Aorta (tissue), 5 donors: ENCODE measurements at places on chromosomes 5 and 9. TPM values are rescaled to one million over a fixed set of nuclear protein-coding genes. Genes with fewer than 3 reads are reported as not detected.

The PRRX2 gene
- 68.8 TPM for total RNA-seq

DNA sequence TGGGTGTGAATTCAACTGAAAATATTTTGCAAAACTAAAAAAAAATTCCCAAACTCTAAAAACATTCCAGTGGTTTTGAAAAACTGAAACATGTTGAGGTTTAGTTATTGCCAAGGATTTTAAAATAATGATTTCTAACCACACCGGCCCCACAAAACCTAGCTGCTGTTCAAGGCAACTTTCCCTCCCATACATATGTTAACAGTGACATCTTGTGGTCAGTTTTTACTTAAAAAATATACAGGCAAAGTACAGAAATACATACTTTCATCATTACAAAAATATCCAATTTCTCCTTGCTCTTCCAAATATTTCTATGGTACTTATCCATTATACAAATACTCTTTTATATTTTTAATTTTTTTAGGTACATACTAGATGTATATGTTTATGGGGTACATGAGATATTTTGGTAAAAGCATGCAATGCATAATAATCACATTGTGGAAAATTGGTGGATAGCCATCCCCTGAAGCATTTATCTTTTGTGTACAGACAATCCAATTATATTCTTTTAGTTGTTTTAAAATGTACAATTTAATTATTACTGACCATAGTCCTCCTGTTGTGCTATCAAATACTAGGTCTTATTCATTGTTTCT, 34.4 kb upstream of the MRPS30 start:
- DNase-seq: no peak

The CD274 gene
- total RNA-seq: 5.7 TPM

GRCh38 chr9:81620002-81620390, 69.4 kb downstream of the TLE1 start:
- DNase-seq: no peak

The CCL21 gene
- 13.0 TPM for total RNA-seq

DNA sequence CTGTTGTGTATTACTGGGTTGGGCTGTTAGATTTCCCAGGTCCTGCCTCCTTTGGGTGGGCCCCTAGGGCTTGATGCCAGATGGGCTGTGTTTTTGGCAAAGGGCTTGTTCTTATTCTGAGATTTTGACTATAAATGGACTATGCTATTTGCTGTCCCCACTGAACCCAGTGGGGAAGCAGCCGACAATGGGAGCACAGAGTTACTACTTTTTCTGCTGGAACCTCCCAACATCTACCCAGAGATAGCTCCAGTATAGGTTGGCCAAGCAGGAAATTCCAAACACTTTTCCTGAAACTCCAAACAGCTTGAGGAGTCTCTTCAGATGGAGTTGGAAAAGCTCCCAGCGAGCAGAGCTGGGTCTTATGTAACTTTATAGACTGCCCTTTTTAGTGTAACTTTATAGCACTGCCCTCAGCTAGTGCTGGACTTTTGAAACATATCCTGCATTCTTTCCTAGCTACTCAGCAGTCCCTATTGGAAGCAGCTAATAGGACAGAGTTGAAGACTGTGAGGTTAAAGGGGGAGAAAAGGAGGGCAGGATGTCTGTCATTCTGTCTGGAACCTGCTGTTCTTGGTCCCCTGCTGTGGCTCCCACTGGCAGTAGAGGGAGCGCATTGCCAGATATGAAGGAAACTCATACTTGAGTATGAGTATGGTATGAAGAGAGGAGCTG, 21.0 kb downstream of the RUSC2 start:
- peak; percentile 93 for DNase-seq

GRCh38 chr9:114174876-114175771, 19.8 kb downstream of the COL27A1 start:
- peak; percentile 90 for DNase-seq

DNA sequence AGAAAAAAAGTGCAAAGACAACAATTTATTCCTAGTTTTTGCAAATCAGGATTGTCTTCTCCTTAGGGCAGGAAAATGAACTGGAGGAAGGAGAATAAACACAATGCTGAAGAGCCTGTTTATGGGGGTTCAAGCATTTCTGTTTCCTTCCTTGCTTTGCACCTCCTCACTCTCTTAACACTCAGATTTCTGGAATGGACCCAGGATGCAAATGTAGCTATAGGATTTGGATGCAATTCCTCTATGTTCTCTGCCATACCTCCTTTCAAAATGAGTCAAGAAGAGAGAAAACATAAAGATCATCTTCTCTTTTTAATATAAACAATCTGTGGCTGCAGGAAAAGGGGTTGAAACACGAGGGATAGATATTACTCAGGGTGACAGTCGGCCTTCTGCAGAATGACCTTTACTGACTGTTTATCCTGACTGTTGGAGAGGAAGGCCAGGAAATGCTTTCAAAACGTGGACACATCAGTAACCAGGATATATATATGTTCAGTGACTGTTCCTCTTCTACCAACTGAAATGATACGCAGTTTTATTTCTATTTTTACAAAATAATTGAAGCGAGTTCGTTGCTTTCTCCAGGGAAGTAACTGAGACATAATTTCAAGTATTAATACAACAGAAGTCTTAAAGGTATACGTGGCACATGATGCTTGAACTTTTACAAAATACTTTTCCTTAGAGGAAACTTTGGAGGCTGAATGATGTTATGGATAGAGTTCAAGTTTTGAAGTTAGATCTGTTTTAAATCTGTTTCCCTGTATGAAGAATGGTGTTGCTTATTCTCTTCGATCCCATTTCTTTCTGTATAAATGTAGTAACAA, 44.4 kb downstream of the ACTBL2 start:
- DNase-seq: no peak

DNA sequence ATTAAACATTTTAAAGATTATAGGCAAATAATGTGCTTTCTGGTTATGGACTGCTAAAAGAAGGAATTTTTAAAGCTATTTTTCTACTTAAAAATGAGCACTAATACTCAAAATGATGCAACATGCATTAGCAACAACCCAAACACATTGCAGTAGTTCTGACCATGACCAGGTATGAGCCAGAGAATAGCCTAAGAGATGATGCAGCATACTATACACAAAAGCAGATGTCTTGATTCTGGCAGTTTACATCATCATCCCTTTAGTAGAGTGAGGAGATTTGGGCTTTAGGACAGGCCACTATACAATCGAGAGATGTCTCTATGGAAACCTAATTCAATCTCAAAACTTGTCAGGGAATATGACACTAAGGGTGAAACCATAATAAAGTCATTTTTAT, 307.1 kb downstream of the PRR16 start:
- DNase-seq: no peak

DNA sequence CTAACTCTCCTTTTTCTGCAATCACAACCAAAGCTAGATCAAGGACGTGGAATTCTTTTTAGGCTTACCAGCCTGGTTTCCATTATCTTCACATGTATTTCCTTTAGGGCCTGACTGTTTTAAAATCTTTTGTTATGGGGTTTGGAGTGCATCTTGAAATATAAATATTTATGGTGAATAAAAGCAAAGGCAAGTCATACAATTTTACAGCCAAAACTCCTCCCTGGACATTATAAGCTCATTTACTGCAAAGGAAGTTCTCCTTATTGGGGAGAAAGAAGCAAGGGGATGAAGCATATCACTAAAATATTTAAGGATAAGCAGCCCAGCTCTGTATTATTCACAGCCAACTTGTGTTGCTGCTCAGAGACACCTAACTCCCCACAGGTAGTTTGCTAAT, 132.2 kb upstream of the TARS1 start:
- DNase-seq: no peak

The FBXO4 gene
- total RNA-seq: 10.2 TPM

- no peak for DNase-seq
These were observed 357.0 kb downstream of the PTPRD start for GRCh38 chr9:10255758-10256157.

DNA sequence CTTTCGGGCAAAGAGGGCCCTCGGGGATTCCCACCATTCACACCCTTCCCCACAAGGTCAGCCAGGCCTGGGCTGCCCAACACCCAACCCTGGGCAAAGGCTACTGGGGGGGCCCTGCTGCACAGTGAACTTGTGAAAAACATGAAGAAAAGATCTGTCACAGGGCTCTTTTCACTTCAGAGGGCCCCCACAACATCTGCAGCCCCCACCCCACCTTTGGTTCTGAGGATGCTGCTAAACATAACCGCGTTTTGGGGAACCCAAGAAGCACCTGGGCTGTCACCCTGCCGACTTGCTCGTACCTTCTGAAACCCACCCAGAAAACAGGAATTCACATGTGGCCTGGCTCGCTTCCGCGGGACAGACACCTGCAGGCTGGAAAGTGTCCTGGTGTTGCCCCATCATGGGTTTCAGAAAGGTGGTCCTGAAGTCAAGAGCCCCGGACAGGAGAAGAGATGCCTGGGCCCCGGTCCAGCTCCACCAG, 29.3 kb downstream of the B4GALT1 start:
- no peak for DNase-seq

GRCh38 chr9:86301686-86302085, 19.3 kb upstream of the ISCA1 start:
- no peak for DNase-seq

The ACOT12 gene
- 0.18 TPM for total RNA-seq

GRCh38 chr9:127140181-127140580, 17.7 kb upstream of the ANGPTL2 start:
- no peak for DNase-seq

The PCDHGA1 gene
- 1.6 TPM for total RNA-seq

The CAMSAP1 gene
- 28.0 TPM for total RNA-seq

The DMRT3 gene
- 1.2 TPM for total RNA-seq

The SLC28A3 gene
- total RNA-seq: 0.10 TPM

DNA sequence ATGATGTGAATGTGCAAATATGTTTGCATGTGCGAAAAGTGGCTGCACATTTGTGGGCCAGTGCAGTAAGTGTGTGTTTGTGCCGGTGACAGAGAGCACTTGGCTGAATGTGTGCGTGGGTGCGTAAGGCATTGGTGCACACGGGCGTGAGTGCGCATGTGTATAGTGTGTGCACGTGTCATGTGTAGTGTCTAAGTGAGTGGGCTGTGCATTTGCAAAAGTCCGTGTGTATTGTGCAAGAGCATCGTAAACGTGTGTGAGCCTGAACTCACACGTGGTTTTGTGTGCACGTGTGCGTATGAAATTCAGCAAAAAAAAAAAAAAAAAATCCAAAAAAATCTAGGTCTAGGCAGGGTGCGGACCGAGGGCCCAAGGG, 6.5 kb upstream of the EBF1 start:
- no peak for DNase-seq

DNA sequence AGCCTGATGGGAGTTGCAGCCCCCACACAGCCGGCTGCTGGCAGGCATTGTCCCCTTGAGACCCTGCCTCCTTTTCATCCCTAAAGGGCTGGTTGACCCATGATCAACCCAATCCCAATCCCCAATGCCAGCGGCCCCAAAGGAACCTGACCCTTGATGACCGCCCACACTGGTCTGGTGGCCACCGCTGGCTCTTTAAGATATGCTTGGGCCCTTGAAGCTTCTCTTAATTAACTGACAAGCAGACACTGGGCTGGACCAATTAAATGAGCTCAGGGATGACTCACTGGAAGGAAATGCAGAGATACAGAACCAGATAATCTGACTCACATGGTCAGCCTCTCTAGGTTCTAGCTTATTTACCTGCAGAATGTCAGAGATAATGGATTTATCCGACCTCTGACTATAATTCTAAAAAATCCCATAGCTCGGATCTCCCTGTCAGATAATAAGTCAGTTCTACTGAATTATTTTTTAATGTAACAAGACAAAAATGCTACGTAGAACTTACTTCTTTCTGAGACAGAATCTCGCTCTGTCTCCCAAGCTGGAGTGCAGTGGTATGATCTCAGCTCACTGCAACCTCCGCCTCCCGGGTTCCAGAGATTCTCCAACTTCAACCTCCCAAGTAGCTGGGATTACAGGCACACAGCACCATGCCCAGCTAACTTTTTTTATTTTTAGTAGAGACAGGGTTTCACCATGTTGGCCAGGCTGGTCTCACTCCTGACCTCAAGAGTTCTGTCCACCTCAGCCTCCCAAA, 11.1 kb upstream of the MLANA start:
- no peak for DNase-seq

The IFNK gene
- total RNA-seq: not detected

- no peak for DNase-seq
These were observed 179.8 kb upstream of the EDIL3 start for GRCh38 chr5:84564321-84565075.

DNA sequence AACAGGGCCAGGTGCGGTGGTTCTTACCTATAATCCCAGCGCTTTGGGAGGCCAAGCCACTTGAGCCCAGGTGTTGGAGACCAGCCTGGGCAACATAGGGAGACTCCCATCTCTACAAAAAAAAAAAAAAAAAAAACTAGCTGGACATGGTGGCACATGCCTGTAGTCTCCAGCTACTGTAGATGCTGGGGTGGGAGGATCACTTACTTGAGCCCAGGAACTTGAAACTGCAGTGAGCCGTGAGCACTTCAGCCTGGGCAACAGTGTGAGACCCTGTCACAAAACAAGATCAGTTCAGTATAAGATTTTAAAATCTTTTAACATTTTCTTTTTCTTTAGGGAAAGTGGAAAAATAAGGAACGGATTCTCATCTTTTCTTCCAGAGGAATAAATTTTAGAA, 2.5 kb downstream of the BRIX1 start:
- no peak for DNase-seq

GRCh38 chr9:120608421-120608820, 28.5 kb upstream of the CDK5RAP2 start:
- DNase-seq: no peak

- no peak for DNase-seq
These were observed 149.0 kb downstream of the SSBP2 start for GRCh38 chr5:81601919-81602318.

The UBAC1 gene
- 38.0 TPM for total RNA-seq

- DNase-seq: no peak
These were observed 4.8 kb downstream of the KIAA0825 start for GRCh38 chr5:94613583-94613982.

DNA sequence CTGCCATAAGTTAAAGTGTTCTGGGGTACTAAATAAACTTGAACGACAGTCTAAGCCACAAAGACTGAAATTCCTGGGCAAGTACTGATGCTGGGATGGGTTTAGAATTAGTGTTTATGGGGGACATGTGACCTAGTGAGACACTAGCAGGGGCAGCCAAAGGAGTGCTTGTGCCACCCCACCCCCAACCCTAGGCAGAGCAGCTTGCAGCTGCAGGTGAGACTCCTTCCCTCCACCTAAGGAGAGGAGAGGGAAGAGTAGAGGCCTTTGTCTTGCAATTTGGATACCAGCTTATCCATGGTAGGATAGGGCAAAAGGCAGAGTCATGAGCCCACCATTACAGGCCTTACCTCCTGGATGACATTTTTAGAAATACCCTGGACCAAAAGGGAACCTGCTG, 28.7 kb upstream of the PDE4D start:
- no peak for DNase-seq

DNA sequence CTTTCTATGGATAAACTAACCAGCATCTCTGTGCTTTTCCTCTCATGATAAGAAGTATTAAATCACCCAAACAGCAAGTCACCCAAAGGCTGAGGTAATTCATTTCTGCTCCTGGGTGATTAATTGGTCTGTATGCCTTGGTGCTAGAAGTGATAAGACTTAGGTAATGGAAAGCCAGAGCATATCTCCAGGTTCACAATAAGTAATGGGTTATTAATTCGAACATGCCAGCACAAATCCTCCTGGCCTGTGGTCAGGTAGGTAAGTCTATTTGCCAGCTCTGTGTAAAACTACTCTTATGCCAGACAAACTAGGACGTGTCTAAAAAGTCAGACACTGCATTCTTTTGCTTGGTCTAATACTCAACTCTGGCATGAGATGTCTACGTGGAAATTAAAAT, 11.2 kb upstream of the ENC1 start:
- no peak for DNase-seq
